ENCODE measurements at places on chromosomes 2 and 18.

GRCh38 chr2:177520324-177520723, 127.8 kb downstream of the AGPS start:
- DNase-seq, result no peak

- DNase-seq, result no peak
These were observed 371.6 kb downstream of the TGIF1 start for GRCh38 chr18:3821524-3821923.

- no peak for DNase-seq
These were observed 63.4 kb downstream of the TPO start for GRCh38 chr2:1476617-1477195.

DNA sequence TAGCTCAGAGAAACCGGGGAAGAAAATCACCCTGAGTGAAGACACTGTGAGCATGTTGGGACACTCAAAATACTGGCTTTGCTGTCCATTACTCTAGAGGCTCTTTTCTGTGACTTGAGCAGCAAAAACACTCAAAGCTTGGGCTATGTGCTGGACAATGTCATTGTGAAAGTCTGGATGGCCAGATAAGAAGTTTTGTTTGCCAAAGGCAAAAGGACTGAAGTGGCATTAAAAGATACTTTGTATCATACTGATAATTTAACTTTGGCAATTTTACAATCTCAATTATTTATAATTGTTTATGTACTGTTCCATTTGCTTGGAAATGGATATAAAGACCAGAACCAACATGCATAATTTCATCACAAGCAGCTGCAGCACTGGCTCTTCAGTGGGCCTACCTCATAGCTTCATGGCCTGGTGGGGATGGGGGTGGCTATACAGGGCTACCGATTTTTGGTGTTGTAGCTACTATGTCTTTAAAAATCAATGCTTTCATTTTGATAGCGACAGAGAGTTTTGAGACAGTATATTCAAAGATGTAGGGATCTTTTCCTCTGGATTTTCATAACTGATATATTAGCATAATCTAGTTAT, 51.1 kb downstream of the RBKS start:
- no peak for DNase-seq

- DNase-seq, result peak; percentile 48
These were observed 2.2 kb downstream of the PLEKHA3 start for GRCh38 chr2:178482437-178482836.

GRCh38 chr2:217247476-217247875, 387.6 kb upstream of the TNP1 start:
- no peak for DNase-seq

DNA sequence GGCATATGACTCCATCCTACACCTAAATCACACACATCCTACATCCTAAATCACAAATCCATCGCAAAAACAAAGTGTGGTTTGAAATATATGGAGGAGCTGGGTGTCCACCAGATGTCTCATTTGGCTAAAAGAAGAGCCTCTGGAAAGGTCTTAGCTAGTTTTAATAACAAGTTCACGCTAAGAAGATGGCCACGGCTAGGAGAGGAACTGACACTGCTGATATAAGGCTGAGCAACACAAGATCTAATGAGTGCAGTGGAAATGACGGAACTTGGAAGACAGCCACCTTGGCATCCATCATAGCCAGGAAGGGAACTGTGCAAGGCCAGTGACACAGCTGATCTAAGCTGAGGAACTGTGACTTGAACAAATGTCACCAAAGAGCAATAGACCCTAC, 60.0 kb upstream of the AGAP1 start:
- DNase-seq, result no peak

GRCh38 chr2:205930209-205930608, 155.8 kb downstream of the INO80D start:
- DNase-seq, result no peak

GRCh38 chr2:67650291-67651133, 253.4 kb downstream of the ETAA1 start:
- DNase-seq, result no peak

DNA sequence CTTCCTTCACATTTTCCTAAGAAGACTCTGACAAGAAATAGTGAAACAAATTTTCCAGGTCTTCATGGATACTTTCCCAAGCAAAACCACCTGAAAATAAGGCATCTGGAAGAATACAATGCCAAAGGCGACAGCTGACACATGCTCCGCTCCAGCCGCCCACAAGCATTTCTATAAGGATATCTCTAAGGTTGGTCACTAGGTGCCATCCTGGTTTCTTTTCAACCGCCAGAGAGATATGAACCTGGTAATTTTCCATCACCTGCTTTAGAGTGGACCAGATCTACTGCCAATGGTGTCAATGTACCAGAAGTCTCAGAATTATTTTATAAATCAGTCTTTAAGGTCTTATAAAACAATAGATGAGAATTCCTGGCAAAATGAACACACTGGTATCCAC, 97.2 kb downstream of the GAREM1 start:
- no peak for DNase-seq

DNA sequence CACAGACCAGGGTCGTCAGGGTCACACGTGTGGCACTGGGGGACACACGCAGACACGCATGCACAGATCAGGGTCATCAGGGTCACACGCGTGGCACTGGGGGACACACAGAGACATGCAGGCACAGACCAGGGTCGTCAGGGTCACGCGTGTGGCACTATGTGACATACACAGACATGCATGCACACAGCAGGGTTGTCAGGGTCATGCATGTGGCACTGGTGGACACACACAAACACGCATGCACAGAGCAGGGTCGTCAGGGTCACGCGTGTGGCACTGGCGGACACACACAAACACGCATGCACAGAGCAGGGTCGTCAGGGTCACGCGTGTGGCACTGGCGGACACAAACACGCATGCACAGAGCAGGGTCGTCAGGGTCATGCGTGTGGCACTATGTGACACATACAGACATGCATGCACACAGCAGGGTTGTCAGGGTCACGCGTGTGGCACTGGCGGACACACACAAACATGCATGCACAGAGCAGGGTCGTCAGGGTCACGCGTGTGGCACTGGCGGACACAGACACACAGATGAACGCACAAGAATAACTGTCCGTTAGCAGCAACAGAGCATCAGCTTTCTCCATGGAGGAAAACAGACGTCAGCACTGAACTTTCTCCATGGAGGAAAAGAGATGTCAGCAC, 34.9 kb downstream of the HDAC4 start:
- no peak for DNase-seq

DNA sequence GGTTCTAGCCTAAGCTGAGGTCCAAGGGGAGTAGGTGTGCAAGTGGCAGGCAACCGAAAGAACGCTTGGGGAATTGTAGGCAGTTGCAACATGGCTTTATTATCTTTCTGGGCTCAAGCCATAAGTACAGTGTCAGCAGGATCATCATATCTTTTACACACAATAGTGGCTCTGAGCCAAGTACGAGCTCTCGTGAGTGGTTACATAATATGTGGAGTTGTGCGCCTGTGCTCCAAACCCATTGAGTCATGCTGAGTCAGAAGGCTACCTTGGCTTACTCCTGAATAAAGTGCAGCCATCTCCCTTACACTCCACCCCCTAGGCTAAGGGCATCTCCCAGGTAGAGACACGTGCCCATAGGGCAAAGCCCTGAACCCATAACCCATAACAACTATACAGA, 233.9 kb downstream of the SATB2 start:
- DNase-seq, result no peak

DNA sequence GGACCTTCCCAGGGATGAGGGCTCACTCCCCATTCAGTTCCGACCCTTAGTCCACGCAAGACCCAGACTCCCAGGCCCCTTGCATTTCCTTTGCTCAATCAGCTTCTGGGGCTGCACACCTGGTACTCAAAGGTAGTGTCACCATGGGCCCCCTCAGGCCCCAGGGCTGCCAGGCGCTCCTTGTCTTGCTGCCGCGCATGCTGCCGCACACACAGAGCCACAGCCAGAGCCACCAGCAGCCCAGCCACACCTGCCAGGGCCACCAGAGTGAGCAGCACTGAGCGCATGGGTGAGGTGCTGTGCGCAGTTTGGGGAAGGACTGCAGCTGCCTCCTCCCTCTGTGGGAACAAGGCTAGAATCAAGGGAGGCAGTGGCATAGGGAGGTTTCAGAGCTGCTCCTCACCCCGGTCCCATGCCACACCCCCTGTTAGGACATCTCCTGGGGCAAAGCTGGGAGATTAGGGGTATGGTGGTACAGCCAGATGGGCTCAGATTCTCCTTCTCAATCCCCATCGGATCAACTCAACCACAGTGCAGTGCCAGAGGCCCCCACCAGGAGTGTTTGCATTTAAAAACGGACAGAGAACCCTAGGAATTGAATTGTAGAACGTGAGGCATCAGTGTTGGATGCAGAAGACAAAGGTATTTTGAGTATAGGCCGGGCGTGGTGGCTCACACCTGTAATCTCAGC, 11.3 kb downstream of the PTPRN start:
- DNase-seq, result no peak

DNA sequence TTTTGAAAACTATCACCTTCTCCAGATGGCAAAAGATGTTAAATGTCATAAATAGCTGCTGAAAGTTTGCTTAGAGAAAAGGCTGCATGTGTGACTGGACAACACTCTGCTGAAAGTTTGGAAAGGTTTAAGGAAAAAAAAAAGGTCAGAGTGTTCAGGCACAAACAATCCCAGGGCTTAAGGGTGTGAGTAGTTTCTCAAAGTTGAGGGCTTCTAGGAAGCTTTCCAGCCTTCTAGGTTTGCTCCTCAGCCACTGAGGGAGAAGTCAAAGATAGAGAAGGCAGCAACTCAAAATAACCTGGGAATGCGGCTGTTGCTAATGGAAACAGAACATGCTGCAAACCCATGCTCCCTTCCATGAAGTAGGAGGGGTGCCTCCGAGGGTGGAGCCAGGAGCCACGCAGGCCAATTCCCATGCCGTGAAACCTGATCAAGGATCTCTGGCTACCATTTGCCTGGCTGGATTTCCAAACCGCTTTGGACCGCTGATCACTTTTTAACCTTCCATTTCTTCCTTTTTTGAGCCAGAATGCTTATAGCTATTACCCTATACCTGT, 88.0 kb downstream of the TEX51 start:
- DNase-seq, result no peak

- peak; percentile 29 for DNase-seq
These were observed 11.1 kb upstream of the IL1RN start for GRCh38 chr2:113116100-113116958.

DNA sequence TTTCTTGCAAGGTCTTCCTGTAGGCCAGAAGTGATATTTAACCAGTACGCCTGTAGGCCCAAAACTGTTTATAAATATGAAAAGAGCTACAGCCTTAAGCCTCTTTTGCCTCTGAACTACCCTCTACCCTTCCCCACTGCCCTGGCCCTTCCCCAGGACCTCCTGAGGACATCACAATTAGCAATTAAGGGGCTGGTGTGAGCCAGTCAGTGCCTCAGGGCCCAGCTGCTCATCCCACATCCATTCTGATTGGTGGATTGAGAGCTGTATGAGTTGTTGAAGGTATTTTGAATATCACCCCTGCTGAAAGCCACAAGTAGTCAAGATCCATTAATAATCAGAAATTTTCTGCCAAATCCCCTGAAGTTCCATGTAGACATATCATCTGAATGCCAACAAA, 126.3 kb upstream of the TACR1 start:
- DNase-seq, result no peak

DNA sequence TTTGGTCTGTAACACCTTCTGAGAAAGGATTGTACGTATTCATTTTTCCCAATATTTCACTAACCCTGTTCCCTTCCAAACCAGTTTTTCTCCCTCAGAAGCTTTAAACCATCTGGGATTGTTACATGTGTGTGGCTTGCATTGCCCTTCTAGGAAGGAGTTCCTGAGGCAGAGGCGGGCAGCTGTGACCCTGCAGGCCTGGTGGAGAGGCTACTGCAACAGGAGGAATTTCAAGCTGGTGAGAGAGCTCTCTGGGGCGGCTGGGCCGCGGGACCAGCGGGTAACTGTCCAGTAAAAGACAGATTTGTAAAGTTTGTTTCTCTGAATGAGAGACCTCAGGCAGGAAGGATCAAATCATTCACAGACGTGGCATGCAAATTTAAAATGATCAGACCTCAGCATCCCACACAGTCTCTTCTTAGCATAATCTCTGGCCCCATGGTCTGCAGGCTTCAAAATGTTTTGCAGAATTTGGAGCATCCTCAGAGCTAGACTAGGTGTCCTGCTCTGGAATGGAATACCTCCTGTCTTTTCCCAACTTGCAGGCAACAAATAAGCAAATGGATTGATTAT, 40.2 kb upstream of the GPR17 start:
- DNase-seq, result peak; percentile 51

- no peak for DNase-seq
These were observed 192.1 kb downstream of the SEPTIN10 start for GRCh38 chr2:109421642-109422041.

- DNase-seq, result no peak
These were observed 18.9 kb upstream of the THOC1 start for GRCh38 chr18:286515-287310.

- DNase-seq, result no peak
These were observed 72.5 kb upstream of the ID2 start for GRCh38 chr2:8609357-8609811.

DNA sequence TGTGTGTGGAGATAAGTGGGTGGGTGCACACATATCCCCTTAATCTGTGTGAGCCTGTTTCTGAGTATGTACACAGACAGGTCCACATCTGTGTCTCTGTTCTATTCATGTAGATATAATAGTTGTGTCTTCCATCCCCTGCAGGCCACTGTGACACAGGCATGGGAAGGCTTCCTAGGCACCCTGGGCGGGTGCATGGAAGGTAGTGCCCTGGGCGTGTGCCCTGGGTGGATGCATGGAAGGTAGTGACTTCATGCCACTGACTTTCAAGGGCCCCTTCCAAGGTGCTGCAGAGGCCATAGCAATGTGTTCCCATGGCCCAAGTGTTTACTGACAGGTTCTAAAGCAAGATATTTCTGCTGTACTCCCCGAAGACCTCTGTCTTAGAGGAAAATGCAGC, 462.5 kb upstream of the HS6ST1 start:
- no peak for DNase-seq

GRCh38 chr2:197850882-197851450, 46.6 kb downstream of the PLCL1 start:
- DNase-seq, result no peak

DNA sequence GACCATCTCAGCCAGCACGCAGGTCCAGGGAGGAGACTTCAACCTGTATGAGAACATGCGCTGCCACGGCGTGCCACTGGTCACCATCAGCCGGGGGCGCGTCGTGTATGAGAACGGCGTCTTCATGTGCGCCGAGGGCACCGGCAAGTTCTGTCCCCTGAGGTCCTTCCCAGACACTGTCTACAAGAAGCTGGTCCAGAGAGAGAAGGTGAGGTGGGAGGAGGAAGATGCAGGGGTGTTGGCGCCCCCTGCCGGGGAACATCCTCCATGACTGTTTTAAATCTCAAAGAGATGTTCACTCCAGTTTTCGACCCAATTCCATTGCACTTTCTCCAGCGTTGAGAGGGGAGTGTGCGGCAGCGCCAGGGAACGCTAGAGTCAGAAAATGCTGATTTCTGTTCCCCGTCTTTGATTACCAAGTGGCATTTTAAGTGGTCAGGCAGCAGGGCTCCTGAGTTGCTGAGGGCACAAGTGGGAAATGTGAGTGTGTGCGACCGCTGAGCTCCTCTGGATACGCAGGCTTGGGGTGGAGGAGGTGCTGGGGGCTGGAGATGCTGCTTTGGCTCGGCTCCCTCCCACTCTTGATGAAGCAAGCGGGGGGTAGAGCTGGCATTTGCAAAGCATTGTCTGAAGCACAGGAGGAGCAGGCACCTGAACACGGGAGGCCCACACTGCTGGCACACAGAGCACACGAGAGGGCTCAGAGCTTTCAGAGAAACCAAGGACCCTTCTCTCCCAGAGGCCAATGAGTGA, 27.7 kb upstream of the MAPRE3 start:
- peak; percentile 78 for DNase-seq

- no peak for DNase-seq
These were observed 234.0 kb upstream of the RAB12 start for GRCh38 chr18:8375249-8375648.

- no peak for DNase-seq
These were observed 324.0 kb upstream of the UBE2E3 start for GRCh38 chr2:180656455-180656847.
